Right atrium auricular region (tissue), 2 donors: ENCODE measurements at places on chromosomes 4 and X.

- H3K27me3 ChIP-seq, result no peaks in the 10 kb centered on the region
- no peaks in the 10 kb centered on the region for H3K4me1 ChIP-seq
- no peak overlapping the region for H3K27ac ChIP-seq
- H3K4me3 ChIP-seq, result no peak overlapping the region
- DNase-seq, result no peak
Observed at GRCh38 chr4:186148336-186148975, 42.9 kb upstream of the CYP4V2 start.

- H3K27me3 ChIP-seq, result no peaks in the 10 kb centered on the region
- no peak overlapping the region for H3K4me3 ChIP-seq
- no peak for DNase-seq
- no peaks in the 10 kb centered on the region for H3K36me3 ChIP-seq
- no peaks in the 10 kb centered on the region for H3K4me1 ChIP-seq
Observed at GRCh38 chr4:72109959-72110497, 78.2 kb downstream of the NPFFR2 start.

GRCh38 chr4:173498023-173498422 lies 32.0 kb downstream of the HAND2 start:
- no peaks in the 10 kb centered on the region for H3K4me1 ChIP-seq
- no peak overlapping the region for H3K4me3 ChIP-seq
- H3K27me3 ChIP-seq, result no peaks in the 10 kb centered on the region
- H3K36me3 ChIP-seq, result no peaks in the 10 kb centered on the region
- DNase-seq, result no peak
- H3K27ac ChIP-seq, result no peak overlapping the region

- no peaks in the 10 kb centered on the region for H3K36me3 ChIP-seq
- H3K27ac ChIP-seq, result no peak overlapping the region
- DNase-seq, result no peak
- H3K4me1 ChIP-seq, result no peaks in the 10 kb centered on the region
Observed at GRCh38 chr4:178812866-178813265, 1370.6 kb upstream of the AGA start.

DNA sequence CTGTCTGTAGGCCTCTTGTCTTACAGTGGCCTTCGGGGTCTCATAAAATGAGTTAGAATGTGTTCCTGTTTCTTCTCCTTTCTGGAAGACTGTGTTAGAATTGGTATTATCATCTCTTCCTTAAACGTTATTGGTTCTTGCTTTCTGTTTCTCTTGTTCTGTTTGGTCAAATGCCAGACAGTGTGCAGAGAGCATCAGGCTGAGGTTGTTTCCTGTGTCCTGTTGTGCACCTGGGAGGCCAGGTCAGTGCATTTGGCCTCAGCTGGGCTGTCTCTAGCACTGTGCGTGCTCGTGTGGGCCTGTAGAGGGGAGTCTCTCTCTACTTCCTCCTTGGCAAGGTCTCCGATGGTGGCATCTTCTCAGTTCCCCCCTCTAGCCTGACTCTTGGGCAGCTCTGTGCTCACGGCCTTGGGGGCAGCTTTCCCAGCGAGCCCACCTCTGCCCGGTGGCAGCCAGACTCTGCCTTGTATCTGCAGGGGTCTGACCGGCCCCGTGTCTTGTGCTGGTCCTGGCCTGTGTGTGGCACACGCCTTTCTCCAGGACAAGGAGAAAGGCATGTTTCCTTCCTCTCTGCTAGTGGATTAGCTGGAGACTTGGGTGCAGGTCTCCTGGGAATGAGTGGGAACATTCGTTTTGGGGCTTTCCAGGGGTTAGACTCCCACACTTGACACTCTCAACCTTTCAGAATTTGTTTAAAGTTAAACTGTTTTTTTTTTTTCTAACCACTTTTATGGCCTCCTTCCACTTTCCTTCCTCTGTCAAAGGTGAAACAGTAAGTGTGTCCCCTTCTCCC lies 62.3 kb downstream of the FAM193A start:
- H3K4me3 ChIP-seq, result no peak overlapping the region
- H3K27ac ChIP-seq, result peak overlapping the region; percentile 15
- H3K4me1 ChIP-seq, result peaks cover 55% of the 10 kb centered on the region
- no peaks in the 10 kb centered on the region for H3K27me3 ChIP-seq
- peaks cover 9% of the 10 kb centered on the region for H3K36me3 ChIP-seq

GRCh38 chr4:148542922-148543623 lies 100.9 kb upstream of the NR3C2 start:
- H3K36me3 ChIP-seq, result no peaks in the 10 kb centered on the region
- no peaks in the 10 kb centered on the region for H3K27me3 ChIP-seq
- no peak for DNase-seq
- no peak overlapping the region for H3K27ac ChIP-seq

- H3K36me3 ChIP-seq, result no peaks in the 10 kb centered on the region
- no peak overlapping the region for H3K4me3 ChIP-seq
- H3K4me1 ChIP-seq, result no peaks in the 10 kb centered on the region
- H3K27me3 ChIP-seq, result no peaks in the 10 kb centered on the region
- H3K27ac ChIP-seq, result no peak overlapping the region
- no peak for DNase-seq
Observed at GRCh38 chrX:120790118-120790517, 85.5 kb downstream of the CT47B1 start.

GRCh38 chrX:130715299-130715698 lies 187.7 kb downstream of the ENOX2 start:
- no peaks in the 10 kb centered on the region for H3K36me3 ChIP-seq
- no peaks in the 10 kb centered on the region for H3K4me1 ChIP-seq
- no peaks in the 10 kb centered on the region for H3K27me3 ChIP-seq
- no peak overlapping the region for H3K4me3 ChIP-seq
- no peak overlapping the region for H3K27ac ChIP-seq

- DNase-seq, result no peak
- H3K36me3 ChIP-seq, result no peaks in the 10 kb centered on the region
- H3K4me1 ChIP-seq, result no peaks in the 10 kb centered on the region
- H3K27me3 ChIP-seq, result no peaks in the 10 kb centered on the region
- no peak overlapping the region for H3K4me3 ChIP-seq
- no peak overlapping the region for H3K27ac ChIP-seq
Observed at GRCh38 chrX:13404364-13404763, 84.5 kb upstream of the ATXN3L start.
